ENCODE measurements at places on chromosomes 5 and 9.

- no peak for DNase-seq
Measured at GRCh38 chr5:103272377-103272776, 13.8 kb downstream of the MACIR start.

DNA sequence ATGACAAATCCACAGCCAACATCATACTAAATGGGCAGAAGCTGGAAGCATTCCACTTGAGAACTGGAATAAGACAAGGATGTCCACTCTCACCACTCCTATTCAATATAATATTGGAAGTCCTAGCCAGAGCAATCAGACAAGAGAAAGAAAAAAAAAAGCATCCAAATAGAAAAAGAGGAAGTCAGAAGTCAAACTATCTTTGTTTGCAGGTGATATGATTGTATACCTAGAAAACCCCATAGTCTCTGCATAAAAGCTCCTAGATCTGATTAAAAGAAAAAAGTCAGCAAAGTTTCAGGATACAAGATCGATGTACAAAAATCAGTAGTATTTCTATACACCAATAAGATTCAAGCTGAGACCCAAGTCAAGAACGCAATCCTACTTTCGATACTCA is 66.1 kb downstream of the OSMR start:
- DNase-seq: no peak

- DNase-seq: no peak
Measured at GRCh38 chr5:100797861-100798260, 105.2 kb downstream of the ST8SIA4 start.

- DNase-seq: no peak
Measured at GRCh38 chr9:129408535-129409215, 212.2 kb downstream of the C9orf50 start.

- no peak for DNase-seq
Measured at GRCh38 chr9:114475412-114476135, 29.7 kb downstream of the WHRN start.

DNA sequence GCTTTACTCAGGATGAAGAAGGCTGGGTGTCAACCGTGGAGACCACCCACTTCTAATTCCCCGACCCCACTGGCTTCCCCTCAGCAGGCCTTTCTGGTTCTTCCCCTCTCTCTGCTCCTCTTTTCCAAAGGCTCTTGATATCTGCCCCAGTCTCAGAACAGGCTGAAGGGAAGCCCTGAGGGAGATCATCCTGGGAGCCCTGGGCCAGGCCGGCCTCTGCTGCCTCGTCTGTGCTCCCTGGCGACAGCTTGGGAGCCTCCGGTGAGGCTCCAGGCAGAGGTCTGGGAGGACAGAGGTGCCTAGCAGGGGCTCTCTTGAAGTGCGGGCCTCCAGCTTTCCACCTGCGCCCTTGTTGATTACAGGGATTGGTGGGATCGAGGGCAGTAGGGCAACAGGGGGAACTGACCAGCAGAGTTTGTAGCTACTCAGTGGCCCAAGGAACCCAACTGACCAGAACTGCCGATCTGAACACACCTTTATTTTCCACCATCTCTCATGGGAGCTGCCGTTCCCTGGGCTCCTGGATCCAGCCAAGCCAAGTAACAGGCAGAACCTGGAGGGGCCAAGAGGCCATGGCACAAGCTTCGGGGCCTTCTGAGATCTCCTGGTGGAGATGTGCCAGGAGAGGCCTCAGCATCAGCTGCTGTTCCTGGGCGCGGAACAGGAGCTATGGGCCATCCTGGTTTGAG is 198.5 kb downstream of the CACNA1B start:
- DNase-seq: no peak

DNA sequence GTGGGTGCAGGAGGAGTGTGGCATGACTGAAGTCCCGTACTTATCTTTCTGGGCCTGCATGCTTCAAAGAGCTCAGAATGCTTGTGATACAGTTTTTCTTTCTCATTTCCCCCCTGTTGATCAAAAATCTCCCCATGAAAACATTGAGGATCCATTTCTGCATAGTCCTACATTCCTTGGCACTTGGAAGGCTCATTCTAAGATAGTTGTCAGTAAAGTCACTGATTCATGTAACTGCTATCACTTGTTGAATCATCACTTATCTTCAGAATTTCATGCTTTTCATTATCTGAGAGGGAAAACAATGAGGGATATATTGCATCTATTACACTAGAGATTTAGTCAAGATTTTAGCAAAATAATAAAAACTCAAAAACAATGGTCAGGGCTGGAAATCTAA is 1953.1 kb upstream of the CDH6 start:
- DNase-seq: no peak

DNA sequence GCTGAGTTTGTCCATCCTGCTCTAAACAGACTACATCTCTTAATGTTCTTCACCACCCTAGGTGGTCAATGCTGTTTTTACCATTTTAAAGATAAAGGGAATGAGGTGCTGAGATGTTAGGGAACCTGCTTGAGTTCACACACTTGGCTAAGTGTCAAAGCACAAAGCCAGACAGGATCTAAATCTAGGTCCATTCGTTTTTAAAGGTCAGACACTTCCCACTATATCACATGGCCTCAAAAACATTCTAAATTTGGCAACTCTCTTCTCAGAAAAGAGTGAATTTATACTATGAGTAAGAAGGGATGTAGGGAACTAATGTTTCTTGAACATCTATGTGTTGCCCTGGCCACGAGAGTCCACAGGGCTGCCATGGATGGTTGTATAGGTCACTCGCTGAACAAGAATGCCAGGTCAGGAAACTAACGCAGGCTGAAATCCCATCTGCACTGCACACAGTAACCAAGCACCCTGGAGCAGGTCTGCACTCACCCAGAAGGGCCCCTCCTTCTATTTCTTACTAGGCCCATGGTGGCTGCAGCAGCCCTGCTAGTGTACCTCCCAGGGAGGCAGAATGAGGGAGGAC is 213.0 kb downstream of the SPOCK1 start:
- DNase-seq: no peak

- DNase-seq: no peak
Measured at GRCh38 chr9:98900725-98901124, 43.0 kb upstream of the COL15A1 start.

DNA sequence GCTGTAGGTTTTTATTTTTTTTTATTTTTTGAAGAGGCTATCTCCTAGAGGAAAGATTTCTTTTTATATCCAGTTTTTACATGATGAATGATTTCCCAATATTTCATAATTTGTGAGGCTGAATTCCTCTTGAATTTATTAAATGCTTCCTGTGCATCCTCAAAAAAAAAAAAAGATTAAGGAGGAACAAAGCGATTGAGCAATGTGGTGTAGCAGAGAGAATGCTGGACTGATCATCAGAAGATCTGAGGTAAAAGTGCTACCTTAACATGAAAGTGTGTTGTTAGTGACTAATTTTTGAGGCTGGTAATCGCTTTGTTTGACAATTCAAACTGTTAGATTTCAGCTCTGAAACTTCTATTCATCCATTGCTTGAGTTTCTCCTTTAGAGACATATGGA is 125.1 kb downstream of the ESM1 start:
- DNase-seq: no peak

- DNase-seq: no peak
Measured at GRCh38 chr5:142888469-142889085, 118.4 kb downstream of the ARHGAP26 start.

- DNase-seq: no peak
Measured at GRCh38 chr5:76582230-76583162, 40.7 kb downstream of the F2RL2 start.

GRCh38 chr9:6944093-6944551 is 186.3 kb downstream of the KDM4C start:
- no peak for DNase-seq

All from cortex of kidney (tissue), 1 donor.